ENCODE measurements at places on chromosomes 4 and X.

DNA sequence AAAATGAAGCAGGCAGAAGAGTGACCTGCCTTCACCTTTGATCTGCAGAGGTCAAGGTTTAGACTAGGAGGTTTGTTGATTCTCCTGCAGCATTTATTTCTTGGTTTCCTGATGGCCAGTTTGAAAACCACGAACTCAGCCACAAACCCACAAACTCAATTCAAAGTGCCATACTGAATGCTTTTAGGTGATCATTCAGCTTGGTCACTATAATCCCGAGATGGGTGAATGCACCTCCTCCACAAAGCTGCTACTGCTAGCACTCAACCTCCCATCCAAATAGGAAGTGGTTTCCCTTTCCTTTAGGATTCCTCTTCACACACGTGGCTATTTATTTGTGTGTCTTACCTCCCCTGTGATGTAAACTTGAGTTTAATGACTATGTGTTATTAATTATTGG, 225.2 kb downstream of the MID1 start:
- no peak for DNase-seq

DNA sequence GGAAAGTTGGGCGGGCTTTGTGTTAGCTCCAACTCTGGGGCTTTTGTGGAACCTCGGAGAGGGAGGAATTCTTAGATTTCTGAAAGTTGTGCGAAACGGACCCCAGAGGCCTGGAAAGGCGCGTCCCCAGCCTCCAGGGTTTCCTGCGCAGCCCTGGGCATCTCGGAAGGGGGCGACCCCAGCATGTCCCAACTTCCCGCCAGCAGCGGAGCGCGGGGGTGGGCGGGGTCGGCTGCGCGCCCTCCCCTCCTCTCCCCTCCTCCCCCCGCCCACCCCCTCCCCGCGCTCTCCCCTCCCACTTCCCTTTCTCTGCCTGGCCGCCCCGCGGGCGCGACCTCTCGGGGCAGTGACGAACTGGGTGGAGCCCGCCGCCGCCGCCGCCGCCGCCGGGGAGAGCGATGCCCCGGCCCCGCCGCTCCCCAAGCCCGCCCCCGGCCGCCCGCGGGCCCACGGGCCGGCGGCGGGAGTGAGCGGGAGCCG, 16.8 kb downstream of the PTTG2 start:
- DNase-seq, result peak; percentile 52

DNA sequence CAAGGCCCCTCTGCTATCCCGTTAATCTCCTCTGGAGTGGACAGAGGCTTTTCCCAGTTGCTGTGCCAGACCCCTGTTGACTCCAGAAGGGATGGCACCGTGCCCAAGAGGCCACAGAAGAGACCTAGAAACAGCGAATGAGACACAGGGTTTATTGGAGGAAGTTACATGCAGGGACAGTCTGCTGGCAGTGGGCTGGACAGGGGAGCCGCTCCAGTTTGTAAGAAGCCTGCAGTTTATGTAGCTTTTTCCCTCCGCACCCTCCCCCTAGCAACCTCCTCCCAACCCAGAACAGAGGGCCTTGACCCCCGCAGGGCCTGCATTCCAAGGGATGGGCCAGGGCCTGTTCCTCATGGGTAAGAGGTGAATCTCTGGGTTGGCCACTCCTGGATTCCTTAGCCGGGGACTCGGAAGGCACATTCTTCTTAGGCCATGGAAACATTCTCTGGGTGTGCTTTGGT, 216.8 kb upstream of the PSAPL1 start:
- no peak for DNase-seq

DNA sequence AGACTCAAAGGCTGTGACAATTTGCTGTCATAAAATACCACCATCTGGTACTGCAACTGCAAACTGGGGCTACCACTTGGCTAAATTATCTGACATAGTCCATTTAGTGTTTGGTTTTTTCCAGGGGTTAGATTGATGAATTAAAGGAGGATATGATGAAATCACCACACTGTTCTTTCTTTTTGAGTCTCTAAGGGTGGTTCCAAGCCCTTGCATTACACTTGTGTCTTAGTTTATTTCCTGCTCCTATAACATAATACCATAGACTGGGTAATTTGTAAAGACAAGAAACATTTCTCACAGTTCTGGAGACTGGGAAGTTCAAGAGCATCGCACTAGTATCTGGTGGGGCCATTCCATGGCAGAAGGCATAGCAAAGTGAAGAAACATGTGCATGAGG, 32.0 kb upstream of the CD38 start:
- no peak for DNase-seq

GRCh38 chr4:1715002-1715758, 3.1 kb upstream of the SLBP start:
- no peak for DNase-seq

GRCh38 chr4:77833126-77833724, 14.1 kb upstream of the CNOT6L start:
- no peak for DNase-seq

DNA sequence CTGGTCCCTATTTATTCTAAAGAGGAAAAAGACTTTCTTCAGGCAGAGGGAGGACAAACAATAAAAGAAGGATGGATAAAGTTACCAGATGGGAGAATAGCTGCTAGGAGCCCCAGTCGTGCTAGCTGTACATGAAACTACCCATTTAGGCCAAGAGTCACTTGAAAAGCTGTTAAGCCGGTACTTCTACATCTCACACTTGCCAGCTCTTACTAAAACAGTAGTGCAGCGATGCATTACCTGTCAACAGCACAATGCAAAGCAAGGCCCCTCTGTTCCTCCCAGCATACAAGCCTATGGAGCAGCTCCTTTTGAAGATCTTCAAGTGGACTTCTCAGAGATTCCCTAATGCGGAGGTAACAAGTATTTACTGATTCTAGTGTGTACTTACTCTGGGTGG, 1138.8 kb downstream of the ARAP2 start:
- no peak for DNase-seq

DNA sequence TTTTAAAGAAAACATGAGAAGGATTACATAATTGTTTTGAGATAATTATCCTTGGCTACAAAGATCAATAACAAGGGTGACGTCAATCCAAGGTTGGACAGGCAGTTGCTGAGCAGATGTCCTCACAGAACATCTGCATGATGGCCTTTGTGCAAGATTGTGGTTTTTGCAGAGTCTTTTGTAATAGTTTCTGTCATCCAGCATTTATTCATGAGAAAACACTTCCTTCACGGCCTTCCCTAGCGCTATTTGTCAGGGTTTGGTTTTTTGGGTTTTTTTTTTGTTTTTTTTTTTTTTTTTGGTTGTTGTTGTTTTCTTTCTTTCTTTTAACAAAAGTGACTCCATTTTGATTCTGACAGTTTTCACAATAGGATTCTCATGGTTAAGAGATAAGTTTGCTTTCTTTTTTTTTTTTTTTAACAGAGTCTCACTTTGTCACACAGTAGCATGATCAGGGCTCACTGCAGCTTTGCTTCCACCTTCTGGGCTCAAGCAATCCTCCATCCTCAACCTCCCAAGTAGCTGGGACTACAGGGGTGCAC, 31.5 kb upstream of the ELF2 start:
- DNase-seq, result no peak

GRCh38 chr4:83251447-83251830, 33.2 kb downstream of the COQ2 start:
- no peak for DNase-seq

- DNase-seq, result no peak
Observed at GRCh38 chr4:69490271-69490670, 5.4 kb downstream of the UGT2B4 start.

DNA sequence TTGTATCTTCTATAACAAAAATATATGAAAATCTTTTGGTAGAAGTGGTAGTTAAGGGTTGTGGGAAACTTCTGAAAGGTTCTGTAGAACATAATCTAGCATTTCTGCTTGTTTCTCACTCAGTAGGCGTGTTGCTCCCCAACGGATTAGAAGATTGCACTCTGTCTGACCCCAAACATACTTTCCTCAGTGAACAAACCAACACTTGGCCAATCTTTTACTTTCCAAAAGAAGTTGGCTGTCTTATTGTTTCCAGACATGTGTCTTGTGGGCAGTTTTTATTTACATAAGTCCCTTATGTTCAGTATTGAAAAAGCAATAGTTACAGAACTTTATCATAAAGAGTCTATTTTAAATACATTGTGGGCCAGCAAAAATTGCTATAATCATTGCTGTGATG, 312.8 kb upstream of the EPHA5 start:
- DNase-seq, result no peak

- DNase-seq, result no peak
Observed at GRCh38 chrX:67524950-67525691, 18.7 kb upstream of the AR start.

Data from activated CD4-positive, CD25-positive, alpha-beta regulatory T cell treated with anti-CD3 and anti-CD28 coated beads, Interleukin-2, amount 50 U/mL, for 16 hours (primary cell).